ENCODE measurements at places on chromosomes 4 and X. TPM values are rescaled to one million over a fixed set of nuclear protein-coding genes. Genes with fewer than 3 reads are reported as not detected.

The RGN gene
- not detected for total RNA-seq

The PAGE4 gene
- not detected for total RNA-seq

The LGI2 gene
- 0.20 TPM for total RNA-seq

The GPC3 gene
- 0.13 TPM for total RNA-seq

The AKAP17A gene
- total RNA-seq, result 31.6 TPM

The SRPX gene
- 8.9 TPM for total RNA-seq

The SLC38A5 gene
- 0.38 TPM for total RNA-seq

The MAB21L2 gene
- total RNA-seq, result not detected
